ENCODE measurements at places on chromosomes 3 and 15.

DNA sequence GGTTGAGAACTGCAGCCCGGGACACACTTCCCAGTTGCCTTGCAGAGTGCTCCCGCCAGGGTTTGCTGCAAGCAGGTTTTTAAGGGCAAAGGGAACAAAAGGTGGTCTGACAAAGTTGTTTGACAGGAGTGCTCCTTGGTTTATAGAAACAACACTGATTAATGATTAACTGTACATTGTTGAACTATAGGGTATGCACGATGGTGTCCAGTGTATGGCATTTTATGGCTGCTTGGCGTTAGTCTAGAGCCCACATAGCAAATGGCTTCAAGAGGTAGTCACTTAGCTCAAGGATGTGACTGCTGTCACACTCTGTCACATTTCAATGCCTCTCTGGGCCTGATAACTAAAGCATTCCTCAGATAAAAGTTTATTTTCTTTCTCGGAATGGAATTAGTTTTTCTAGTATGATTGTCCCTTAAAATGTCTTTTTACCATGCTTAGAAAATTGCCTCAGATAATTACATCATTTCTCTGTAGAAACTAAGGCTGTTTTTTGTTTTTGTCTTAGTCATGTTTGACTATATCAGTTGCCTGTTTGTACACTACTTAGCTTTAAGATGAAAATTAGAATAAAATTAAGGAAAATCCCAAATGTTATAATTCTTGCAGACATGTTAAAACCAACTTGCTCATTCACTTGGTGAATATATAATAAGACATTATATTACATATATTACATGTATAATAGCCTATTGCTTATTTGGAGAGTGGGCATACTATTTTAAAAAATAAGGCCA, 61.3 kb upstream of the GATM start:
- DNase-seq: no peak

- DNase-seq: no peak
Measured at GRCh38 chr15:49675041-49675440, 54.2 kb downstream of the DTWD1 start.

GRCh38 chr15:56176996-56177395, 66.7 kb downstream of the RFX7 start:
- no peak for DNase-seq

DNA sequence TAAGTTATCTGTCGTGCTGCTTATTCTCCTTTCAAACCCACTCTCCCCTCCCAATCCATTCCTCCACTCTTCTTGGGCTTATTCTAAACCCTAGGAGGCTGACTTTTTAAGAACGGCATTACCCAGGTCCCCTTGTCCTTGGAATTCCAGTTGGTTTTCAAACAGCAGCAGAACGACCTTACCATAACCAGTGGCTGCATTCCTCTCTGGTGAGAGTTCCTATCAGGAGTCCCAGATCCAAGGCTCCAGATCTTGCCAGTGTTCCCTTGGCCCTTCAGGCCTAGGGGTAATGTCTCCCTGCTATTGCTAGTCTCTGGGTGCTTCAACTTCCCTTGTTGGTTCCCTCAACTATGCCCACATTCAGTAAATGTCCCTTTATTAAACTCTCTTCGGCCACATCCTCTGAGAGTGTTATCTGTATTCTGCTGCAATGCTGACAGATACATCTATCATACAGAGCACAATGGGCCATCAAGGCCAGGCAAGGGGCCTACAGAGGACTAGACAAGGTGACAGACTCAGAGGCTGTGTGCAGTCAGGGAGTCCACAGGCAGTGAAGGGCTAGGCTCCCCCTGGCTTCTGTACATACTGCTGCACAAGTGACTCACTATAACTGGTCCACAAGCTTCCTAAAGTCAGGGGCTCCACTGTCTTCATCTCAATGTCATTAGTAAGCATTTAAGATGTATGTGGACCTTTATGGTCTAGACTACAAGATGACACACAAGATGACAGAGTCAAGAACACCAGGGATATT, 10.1 kb downstream of the LYSMD2 start:
- no peak for DNase-seq

GRCh38 chr3:54376939-54377578, 254.7 kb downstream of the CACNA2D3 start:
- no peak for DNase-seq

GRCh38 chr15:27278761-27279160, 307.8 kb downstream of the GABRG3 start:
- DNase-seq: no peak

GRCh38 chr15:74406992-74407705, 26.6 kb downstream of the SEMA7A start:
- no peak for DNase-seq

DNA sequence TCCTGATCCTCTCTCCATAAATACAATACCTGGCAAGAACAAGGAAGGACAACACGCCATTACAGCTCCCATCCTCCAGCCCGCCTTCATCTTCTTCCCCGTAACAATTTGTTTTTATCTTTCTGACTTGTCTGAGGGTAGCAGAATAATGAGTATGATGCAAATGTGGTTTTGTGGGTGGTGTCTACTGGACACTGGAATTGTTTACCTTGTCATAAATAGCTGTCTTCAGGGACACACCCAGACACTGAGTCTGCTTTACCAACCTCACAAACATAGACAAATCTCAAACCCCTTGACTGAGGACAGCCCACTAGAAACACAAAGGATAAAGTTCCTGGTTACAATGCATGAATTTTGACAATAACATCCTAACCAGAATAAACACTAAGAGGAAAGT, 13.4 kb downstream of the WDR72 start:
- no peak for DNase-seq

GRCh38 chr15:77630956-77631744, 1.6 kb downstream of the LINGO1 start:
- no peak for DNase-seq

DNA sequence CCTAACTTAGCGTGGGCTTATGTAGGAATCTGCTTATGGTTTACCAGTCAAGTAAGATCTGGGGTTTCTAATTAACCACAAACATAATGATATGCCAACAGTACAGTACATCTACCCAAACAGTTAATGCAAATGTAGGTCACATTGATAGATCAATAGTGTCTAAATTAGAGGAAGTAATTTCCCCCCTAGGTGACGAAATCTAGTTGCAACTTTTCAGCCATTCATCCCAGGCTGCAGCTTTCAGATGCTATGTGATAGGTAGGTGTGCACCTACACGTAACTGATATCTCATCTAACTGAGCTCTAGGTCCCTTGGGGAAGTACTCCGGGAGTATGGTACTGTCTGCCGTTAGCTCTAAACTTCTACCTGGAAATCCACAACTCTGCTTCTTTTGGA, 57.2 kb downstream of the CRTC3 start:
- DNase-seq: no peak

DNA sequence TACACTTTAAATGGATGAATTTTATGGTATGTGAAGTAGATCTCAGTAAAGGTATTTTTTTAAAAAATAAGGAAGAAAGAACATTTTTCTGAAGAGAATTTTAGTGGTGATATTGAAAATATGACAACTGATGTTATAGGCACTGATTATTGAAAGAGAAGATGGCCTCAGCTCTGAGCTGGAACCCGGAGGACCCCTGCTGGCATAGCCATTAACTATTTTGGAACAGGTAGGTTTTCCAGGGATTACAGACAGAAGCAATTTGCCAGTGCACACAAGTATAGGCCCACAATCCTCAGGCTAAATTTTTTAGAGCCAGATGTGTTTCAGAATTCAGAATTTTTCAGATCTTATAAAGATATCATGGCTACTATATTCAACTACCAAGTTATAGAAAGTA, 315.9 kb upstream of the GPR149 start:
- no peak for DNase-seq

GRCh38 chr3:89624494-89624893, 517.1 kb downstream of the EPHA3 start:
- no peak for DNase-seq

DNA sequence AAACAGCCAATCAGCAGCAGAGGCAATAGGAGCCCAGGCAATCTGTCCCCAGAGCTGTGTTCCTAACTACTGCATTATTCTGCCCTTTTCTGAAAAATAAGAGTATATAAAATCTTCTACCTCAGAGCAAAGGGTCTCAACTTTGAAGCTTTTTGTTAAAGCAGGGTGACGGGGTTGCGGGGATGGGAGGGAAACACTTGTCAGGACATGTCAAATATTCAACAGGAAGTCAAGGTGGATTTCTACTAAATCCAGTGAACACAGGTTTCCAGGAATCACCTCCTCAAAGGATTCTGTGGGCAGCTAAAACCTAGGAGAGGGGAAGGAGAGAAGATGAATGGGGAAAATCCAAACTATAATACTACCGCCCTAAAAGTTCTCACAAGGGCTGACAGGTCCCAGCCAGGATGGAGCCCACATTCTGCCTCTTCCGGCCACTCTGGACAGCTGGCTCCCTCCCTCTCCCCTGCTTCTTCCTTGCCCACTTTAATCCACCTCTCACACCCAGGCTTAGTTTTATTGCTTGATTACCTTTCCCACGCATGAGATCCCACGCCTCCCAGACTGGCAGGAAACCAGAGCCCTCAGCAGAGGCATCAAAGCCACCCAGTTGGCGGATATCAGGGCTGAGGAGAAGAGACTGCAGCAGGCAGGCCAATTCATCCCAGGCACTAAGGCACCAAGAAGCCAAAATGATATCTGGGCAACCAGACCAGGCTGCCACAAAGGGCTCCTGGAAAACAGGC, 77.2 kb downstream of the OSBPL10 start:
- DNase-seq: no peak

DNA sequence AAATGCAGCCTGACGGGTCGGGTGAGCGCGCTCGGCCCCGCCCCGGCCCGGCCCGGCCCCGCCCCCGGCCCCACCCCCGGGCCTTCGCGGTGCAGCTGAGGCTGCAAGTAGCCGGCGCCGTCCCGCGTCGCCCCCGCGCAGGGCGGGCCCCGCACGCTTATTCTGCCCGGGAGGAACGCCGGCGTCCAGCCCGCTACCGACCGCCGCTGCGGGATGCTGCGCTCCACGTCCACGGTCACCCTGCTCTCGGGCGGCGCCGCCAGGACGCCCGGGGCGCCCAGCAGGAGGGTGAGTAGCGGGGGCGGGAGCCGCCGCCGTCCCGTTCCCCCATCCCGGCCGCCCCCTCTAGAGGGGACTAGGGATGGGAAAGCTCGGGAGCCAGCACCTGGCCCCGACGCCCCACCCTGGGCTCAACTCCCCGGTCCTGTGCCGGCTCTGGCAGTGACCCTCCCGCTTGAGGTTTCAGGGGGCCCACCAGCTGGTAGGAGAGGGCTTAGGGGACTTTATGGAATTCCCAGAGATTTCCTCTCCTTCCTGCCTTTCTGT, at the start of gene MYZAP:
TSS of gene MYZAP (plus strand) at position 83 of the 546 bp plus-strand sequence. CDS start at position 214, 131 bp downstream.
- DNase-seq: peak; percentile 76

- no peak for DNase-seq
Measured at GRCh38 chr3:140906785-140907184, 34.9 kb upstream of the SLC25A36 start.

DNA sequence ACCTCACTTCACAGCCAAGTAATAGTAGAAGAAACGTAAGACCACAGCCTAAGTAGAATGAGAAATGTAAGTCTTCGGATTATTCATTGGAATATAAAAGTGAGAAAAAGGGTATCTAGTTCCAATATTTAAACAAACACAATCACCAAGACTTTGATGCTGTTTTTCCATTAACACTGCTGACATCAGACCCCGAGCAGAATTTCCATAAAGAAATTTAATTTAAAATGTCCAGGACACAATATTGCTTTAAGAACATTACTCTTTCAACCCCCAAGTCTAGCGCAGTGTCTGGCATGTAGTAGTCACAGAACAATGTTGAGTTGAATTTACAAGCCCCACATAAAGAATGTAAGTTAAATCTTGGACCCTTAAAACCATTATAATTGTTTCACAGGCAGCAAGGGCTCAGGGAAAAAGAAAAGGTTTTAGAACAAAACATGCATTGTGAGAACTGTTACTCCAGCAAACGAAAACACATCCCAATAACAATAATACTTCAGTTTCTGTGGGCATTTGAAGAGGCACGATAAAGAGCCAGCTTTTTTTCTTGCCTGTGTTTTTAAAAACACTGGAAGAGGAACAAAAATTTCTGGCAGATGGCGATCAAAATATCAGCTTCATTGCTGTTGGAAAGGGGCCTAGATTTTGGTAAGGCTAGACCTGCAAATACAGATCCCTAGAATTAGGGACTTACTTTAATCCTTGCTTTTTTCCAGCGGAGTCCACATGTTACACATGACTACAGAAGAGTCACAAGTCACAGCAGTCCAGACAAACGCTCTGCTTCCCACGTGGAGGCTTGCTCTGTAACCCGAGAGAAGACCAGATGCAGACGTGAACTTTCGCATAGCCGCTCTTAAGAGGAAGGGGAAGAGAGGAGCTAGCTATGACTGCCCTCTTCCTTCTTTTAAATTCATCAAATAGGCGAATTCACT, 77.9 kb upstream of the IGSF10 start:
- no peak for DNase-seq

DNA sequence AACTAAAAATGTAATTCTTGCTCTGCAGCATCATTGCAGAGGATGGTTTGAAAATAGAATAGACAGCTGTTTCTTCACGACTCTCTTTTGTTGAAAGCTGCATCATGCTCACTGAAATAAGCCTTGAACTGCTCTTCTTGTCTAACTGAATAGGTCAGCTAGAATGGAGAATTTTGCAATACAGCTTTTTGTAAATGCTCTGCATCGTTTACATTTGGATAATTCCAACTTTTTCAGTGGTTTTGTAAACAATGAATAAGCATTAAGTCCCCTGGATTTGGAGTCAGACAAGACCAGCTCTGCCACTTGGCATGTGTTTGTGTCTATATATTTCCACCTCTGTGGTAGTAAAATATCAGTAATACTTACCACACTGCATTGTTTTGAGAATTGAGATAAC, 95.2 kb downstream of the PLSCR2 start:
- DNase-seq: no peak

DNA sequence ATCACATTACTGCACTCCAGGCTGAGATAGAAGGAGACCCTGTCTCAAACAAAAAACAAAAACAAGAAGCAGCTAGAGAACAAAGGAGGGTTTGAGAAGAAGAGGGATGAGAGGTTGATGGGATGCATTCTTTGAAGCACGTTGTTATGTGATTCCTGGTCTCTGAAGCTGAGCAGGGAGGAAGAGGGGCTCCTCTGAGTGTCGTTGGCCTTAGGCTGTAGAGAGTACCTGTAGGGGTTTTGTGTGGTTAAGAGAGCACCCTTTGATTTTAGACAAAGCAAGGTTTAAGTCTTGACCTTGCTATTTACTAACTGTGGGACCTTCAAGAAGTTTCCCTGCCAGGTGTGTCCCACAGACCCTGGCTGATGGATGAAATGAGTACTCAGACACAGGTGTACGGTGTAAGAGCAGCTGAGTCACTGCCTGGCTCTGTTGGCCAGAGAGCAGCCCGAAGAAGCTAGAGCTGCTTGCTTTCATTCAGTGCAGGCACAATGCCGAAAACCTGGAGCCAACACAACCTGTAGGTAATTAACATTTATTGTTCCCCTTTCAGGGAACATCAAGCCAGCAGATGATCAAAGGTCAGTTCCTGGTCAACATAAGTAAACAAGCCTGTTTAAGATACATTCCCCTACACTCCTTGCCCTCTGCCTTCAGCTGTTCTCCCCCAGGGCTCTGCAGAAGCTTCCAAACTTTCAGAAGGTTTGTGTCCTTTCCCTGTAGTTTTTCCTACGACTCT, 67.2 kb downstream of the LRRK1 start:
- no peak for DNase-seq

GRCh38 chr15:72155003-72155621, 36.9 kb downstream of the SENP8 start:
- no peak for DNase-seq

- no peak for DNase-seq
Measured at GRCh38 chr3:144332868-144333267, 361.2 kb downstream of the DIPK2A start.

GRCh38 chr15:37098468-37099318, 1.7 kb downstream of the MEIS2 start:
- no peak for DNase-seq

GRCh38 chr3:38555926-38556325, 59.8 kb downstream of the EXOG start:
- no peak for DNase-seq
